ENCODE measurements at places on chromosomes 2 and 18. TPM values are rescaled to one million over a fixed set of nuclear protein-coding genes. Genes with fewer than 3 reads are reported as not detected.

The PROKR1 gene
- total RNA-seq, result not detected

The POTEI gene
- not detected for total RNA-seq

The UNC80 gene
- not detected for total RNA-seq

The GCKR gene
- not detected for total RNA-seq

GRCh38 chr2:121297217-121297830, 12.3 kb upstream of the TFCP2L1 start:
- no peaks in the 10 kb centered on the region for H3K4me1 ChIP-seq
- no peak overlapping the region for H3K27ac ChIP-seq
- no peak overlapping the region for H3K4me3 ChIP-seq
- no peak for DNase-seq
- H3K36me3 ChIP-seq, result no peaks in the 10 kb centered on the region
- peaks cover 8% of the 10 kb centered on the region for H3K27me3 ChIP-seq

DNA sequence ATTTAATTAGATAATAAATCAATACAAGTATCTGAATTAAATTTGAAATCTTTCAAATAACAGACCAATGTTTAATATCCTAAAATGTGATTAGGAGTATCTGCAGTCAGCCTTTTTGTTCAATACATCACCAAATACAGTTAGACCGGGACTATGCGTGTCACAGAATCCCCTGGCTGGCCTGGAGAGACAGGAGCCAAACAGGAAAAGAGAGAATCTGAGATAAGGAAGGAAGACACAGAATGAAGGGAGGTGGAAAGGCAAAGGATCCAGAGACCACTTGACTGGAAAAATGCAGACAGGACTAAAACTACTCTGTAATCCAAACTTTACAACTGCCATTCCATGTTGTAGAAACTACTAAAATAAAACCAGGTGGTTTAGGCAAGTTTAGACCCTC, 66.3 kb downstream of the SIGLEC15 start:
- H3K4me1 ChIP-seq, result no peaks in the 10 kb centered on the region
- no peaks in the 10 kb centered on the region for H3K27me3 ChIP-seq
- no peak for DNase-seq
- no peak overlapping the region for H3K27ac ChIP-seq

DNA sequence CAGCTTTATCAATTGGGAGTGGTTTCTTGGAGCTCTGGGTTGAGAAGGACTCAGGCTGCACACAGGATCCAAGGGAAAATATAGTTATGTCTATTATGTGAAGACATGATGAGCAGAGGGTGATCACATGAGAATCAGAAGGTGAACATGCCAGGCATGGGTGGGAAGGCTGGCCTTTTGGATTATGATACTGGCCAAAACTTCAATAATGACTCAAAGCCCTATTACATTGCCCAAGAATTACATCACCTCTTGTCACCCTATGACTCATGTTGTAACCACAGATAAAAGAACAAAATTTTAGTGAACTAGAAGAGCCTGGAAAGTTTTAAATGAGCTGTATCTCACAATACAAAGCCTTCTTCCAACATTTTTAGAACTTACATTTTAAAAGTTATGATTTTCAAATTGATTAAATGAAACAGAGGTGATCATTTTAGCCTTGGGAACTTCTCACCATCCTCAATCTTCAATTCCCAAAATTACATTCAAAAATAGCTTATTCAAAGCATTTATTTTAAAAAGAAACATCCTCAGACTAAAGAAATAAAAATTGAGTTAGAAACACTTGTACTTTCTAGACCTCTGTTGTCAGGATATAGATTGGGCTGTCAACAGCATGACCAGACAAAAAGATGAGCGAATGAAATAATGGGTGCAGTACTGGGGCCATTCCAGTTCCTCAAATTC, 428.3 kb downstream of the MBD2 start:
- no peak for DNase-seq
- peaks cover 10% of the 10 kb centered on the region for H3K4me1 ChIP-seq
- no peaks in the 10 kb centered on the region for H3K27me3 ChIP-seq
- H3K36me3 ChIP-seq, result no peaks in the 10 kb centered on the region

GRCh38 chr2:204024503-204024902, 87.9 kb downstream of the ICOS start:
- H3K4me3 ChIP-seq, result peak overlapping the region; percentile 27
- H3K27me3 ChIP-seq, result no peaks in the 10 kb centered on the region
- H3K27ac ChIP-seq, result peak overlapping the region; percentile 1
- peaks cover 79% of the 10 kb centered on the region for H3K4me1 ChIP-seq

GRCh38 chr2:216671791-216672343, 23.5 kb downstream of the IGFBP5 start:
- peaks cover 14% of the 10 kb centered on the region for H3K27me3 ChIP-seq
- no peaks in the 10 kb centered on the region for H3K4me1 ChIP-seq
- no peak overlapping the region for H3K4me3 ChIP-seq
- no peak overlapping the region for H3K27ac ChIP-seq
- no peaks in the 10 kb centered on the region for H3K36me3 ChIP-seq

GRCh38 chr18:3584897-3585460, 135.0 kb downstream of the TGIF1 start:
- H3K4me3 ChIP-seq, result no peak overlapping the region
- H3K27me3 ChIP-seq, result no peaks in the 10 kb centered on the region
- DNase-seq, result no peak
- H3K4me1 ChIP-seq, result peaks cover 53% of the 10 kb centered on the region

DNA sequence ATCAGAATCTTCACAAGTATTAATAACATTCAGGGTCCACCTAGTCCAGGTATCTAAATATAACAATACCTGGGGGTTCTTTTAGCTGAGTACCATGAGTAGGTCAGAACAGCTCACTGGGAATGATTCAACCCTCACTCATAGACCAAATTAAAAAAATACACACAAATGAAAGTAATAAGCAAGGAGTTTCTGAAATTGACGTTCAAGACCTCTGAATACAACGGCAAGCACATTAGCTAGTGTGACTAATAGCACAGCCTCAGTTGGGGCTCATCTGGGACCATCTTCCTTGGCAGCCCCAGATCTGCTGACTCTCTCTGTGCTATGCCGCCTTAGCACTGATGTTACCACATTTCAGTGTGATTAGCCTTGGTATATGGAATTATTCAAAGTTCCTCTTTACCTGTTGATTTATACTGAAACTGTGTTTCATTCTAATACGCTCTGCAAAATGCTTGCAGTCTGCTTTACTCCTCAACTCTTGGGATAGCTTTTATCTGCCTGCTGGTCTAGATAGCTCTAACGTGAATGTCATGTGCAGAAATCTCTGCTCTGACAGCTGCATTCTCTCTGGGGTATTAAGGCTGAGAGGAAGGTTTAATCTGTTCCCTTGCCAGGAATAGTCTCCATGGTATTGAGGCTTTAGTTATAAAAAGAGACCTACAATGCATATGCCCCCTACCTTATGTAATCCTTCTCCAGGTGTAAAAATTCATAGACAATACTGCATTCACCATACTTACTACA, 153.3 kb downstream of the METTL4 start:
- DNase-seq, result no peak
- no peaks in the 10 kb centered on the region for H3K4me1 ChIP-seq
- no peak overlapping the region for H3K27ac ChIP-seq
- H3K36me3 ChIP-seq, result no peaks in the 10 kb centered on the region

DNA sequence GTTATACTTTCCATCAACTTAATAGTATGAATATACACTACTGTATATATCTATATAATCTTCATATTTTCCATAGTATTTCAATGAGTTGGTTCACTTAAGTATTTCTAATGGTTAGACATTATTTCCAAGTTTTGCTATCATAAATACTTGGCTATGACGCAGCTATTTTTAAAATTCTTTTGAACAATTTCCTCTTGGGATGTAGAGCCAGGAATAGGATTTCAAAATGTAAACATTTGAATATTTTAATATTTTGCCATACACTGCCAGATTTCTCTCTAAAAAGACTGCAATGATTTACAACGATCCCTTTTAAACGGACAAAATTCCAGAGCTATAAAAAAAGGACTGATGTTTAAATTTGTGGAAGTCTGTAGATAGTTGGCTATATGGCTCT, 95.6 kb downstream of the NUP35 start:
- no peak overlapping the region for H3K4me3 ChIP-seq
- no peaks in the 10 kb centered on the region for H3K36me3 ChIP-seq
- no peaks in the 10 kb centered on the region for H3K4me1 ChIP-seq
- no peaks in the 10 kb centered on the region for H3K27me3 ChIP-seq

- no peak overlapping the region for H3K4me3 ChIP-seq
- peaks cover 7% of the 10 kb centered on the region for H3K4me1 ChIP-seq
- H3K36me3 ChIP-seq, result no peaks in the 10 kb centered on the region
- no peak for DNase-seq
Measured at GRCh38 chr18:58361212-58361611, 267.7 kb downstream of the ALPK2 start.

GRCh38 chr18:24613896-24614640, 153.6 kb downstream of the HRH4 start:
- no peak for DNase-seq
- no peak overlapping the region for H3K27ac ChIP-seq
- no peaks in the 10 kb centered on the region for H3K4me1 ChIP-seq
- no peaks in the 10 kb centered on the region for H3K36me3 ChIP-seq
- no peak overlapping the region for H3K4me3 ChIP-seq
- H3K27me3 ChIP-seq, result no peaks in the 10 kb centered on the region

DNA sequence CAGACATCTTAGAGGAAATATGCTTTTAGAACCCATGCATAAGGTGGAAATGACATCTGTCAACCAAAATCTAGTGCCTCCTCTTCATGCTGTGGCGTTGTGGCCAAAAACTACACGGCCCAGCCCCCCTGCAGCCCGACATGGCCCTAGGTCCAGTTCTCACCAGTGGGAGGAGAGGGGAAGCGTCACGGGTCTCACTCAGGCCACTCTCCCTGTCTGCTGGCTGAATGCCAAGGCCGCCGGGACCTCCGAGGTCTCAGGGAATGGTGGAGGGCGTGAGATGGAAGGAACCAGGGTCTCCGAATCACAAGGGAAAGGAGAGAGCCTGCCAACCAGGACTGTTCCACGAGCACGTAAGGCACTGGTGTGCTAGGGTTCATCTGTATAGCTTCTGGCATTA, 361.0 kb downstream of the ANAPC1 start:
- H3K27ac ChIP-seq, result no peak overlapping the region
- peaks cover 19% of the 10 kb centered on the region for H3K4me1 ChIP-seq

- no peak for DNase-seq
- H3K27me3 ChIP-seq, result no peaks in the 10 kb centered on the region
- peak overlapping the region; percentile 80 for H3K4me3 ChIP-seq
- H3K36me3 ChIP-seq, result peaks cover 21% of the 10 kb centered on the region
- peaks cover 42% of the 10 kb centered on the region for H3K4me1 ChIP-seq
Measured at GRCh38 chr2:101272045-101272784, 19.5 kb downstream of the CNOT11 start.

- H3K4me3 ChIP-seq, result no peak overlapping the region
- H3K4me1 ChIP-seq, result peaks cover 4% of the 10 kb centered on the region
- peaks cover 6% of the 10 kb centered on the region for H3K27me3 ChIP-seq
- no peak for DNase-seq
- no peaks in the 10 kb centered on the region for H3K36me3 ChIP-seq
- H3K27ac ChIP-seq, result no peak overlapping the region
Measured at GRCh38 chr2:11075221-11075620, 80.0 kb upstream of the SLC66A3 start.

- H3K36me3 ChIP-seq, result no peaks in the 10 kb centered on the region
- DNase-seq, result no peak
- peaks cover 65% of the 10 kb centered on the region for H3K4me1 ChIP-seq
Measured at GRCh38 chr2:29317801-29318485, 202.7 kb downstream of the CLIP4 start.

- H3K27ac ChIP-seq, result no peak overlapping the region
- no peaks in the 10 kb centered on the region for H3K4me1 ChIP-seq
- H3K27me3 ChIP-seq, result no peaks in the 10 kb centered on the region
- no peak overlapping the region for H3K4me3 ChIP-seq
- H3K36me3 ChIP-seq, result no peaks in the 10 kb centered on the region
Measured at GRCh38 chr2:235527806-235528469, 34.1 kb downstream of the AGAP1 start.

- peak overlapping the region; percentile 42 for H3K4me3 ChIP-seq
- DNase-seq, result peak; percentile 40
- H3K27me3 ChIP-seq, result peaks cover 44% of the 10 kb centered on the region
- H3K4me1 ChIP-seq, result peaks cover 7% of the 10 kb centered on the region
Measured at GRCh38 chr18:45839414-45840395, 14.2 kb downstream of the SIGLEC15 start.

DNA sequence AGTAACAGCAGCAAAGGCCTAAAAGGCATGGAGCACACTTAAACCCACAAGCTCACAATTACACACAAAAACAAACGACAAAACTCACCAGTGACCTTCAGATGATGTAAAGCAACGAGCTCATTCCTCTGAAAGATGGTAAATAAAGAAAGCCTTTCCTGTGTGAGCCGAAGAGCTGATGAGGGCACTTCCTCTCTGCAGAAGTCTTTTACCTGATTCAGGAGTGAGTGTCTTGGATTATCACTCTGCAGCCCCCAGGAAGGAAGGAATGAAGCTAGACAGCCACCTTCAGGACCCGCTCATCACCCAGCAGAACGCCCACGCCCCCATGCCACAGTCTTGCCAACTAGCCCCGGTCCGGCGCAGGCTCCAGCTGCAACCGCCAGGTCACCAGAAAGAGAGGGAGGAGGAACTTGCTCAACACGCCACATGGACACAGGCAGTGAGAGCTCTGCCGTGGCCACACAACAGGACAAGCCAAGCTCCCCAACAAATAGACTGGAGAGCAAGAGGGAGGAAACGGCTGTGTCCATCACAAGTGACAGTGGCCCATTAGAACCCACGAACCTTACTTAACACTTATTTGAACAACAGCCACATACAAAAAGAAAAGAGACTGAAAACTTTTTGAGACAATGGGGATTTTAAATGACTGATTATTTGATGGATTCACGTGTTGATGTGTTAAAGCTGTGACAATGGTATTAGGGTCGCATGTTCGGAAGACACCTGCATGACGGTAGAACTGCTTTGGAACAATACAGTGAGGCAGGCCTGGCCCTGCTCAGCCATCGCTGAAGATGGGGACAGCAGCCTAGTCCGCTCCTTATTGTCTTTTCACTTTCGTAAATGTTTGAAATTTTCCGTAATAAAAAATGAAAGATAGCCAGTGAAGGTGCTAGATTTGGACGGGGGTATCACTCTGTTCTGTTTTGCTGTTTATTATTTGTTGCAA, 127.3 kb downstream of the HDAC4 start:
- peak overlapping the region; percentile 82 for H3K4me3 ChIP-seq
- no peak for DNase-seq
- H3K27me3 ChIP-seq, result peaks cover 41% of the 10 kb centered on the region
- H3K36me3 ChIP-seq, result peaks cover 4% of the 10 kb centered on the region

Measured in activated T-cell treated with anti-CD3 and anti-CD28 coated beads, Interleukin-2, amount 50 U/mL, for 72 hours (primary cell).